SK-N-SH treated with all-trans-retinoic acid at 6 μM for 48 hours (cell line): ENCODE measurements at places on chromosomes 3 and 15.

GRCh38 chr15:39874890-39875549, 45.0 kb downstream of the GPR176 start:
- ATAC-seq: peak; percentile 74

DNA sequence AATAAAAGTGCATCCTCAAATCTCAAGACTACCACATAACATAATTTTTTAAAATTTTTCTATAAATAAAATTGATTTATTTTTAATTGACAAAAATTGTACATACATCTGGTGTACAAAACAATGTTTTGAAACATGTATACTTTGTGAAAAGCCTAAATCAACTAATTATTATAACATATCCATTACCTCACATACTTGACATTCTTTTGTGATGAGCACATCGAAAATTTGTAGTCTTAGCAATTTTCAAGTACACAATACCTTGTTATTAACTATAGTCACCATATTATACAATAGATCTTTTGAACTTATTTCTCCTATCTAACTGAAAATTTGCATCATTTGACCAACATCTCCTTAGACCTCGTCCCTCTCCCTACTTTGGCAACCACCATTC, 7.9 kb upstream of the WNT5A start:
- ATAC-seq: no peak

- ATAC-seq: no peak
Observed at GRCh38 chr15:67305506-67305905, 50.9 kb downstream of the IQCH start.

DNA sequence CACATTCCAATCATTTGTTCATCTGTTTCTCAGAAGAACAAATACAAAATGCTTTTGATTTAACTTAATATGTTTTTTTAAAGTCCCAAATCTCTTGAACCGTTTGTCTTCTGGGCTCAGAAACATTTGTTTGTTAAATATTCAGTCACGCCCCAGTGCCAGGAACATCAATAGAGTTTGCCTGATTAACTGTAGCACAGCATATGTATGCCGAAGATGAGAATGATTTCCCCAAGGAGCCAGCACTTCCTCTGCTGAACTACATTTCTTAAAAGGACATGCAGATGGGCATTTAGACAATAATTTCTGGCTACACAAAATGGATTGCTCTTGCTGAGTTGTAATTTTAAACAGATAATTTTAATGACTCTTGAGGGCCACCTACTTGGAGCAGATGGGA, 191.6 kb upstream of the FAM3D start:
- ATAC-seq: no peak

- no peak for ATAC-seq
Observed at GRCh38 chr3:166425900-166426611, 588.8 kb upstream of the BCHE start.

- ATAC-seq: peak; percentile 65
Observed at GRCh38 chr3:11168881-11169805, 14.8 kb downstream of the HRH1 start.

DNA sequence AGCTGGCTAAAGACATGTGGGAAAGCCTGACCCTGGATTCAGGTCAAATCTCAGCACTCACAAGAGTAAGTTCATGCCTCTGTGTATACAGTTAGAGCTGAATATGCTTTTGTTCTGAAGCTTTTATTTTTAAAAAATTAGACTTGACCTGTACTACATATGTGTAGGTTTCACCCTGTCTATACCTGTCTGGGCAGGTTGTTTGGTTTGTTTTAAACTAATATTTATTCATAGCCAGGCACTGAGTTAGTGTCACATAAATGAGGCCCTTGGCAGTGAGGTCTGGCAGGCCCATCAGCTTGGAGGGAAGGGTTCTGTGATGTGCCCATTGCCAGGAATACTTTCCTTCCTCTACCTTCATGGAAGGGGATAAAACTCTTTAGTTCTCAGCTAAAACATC, 1.9 kb downstream of the DNAJA4 start:
- ATAC-seq: no peak; the same call in 2 of the 3 replicates

DNA sequence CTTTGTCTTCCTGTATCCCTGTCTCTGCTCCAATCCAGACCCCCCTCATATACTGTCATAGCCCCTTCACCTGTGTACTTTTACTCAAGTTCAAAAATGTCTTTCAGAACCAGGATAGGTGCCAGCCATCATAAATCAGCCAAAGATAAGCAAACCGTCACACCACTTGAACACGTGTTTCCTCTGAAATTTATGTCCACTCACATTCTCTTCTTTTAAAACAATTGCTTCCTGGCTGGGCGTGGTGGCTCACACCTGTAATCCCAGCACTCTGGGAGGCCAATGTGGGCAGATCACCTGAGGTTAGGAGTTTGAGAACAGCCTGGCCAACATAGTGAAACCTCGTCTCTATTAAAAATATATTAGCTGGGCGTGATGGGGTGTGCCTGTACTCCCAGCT, 74.1 kb downstream of the IGF2BP2 start:
- no peak for ATAC-seq

DNA sequence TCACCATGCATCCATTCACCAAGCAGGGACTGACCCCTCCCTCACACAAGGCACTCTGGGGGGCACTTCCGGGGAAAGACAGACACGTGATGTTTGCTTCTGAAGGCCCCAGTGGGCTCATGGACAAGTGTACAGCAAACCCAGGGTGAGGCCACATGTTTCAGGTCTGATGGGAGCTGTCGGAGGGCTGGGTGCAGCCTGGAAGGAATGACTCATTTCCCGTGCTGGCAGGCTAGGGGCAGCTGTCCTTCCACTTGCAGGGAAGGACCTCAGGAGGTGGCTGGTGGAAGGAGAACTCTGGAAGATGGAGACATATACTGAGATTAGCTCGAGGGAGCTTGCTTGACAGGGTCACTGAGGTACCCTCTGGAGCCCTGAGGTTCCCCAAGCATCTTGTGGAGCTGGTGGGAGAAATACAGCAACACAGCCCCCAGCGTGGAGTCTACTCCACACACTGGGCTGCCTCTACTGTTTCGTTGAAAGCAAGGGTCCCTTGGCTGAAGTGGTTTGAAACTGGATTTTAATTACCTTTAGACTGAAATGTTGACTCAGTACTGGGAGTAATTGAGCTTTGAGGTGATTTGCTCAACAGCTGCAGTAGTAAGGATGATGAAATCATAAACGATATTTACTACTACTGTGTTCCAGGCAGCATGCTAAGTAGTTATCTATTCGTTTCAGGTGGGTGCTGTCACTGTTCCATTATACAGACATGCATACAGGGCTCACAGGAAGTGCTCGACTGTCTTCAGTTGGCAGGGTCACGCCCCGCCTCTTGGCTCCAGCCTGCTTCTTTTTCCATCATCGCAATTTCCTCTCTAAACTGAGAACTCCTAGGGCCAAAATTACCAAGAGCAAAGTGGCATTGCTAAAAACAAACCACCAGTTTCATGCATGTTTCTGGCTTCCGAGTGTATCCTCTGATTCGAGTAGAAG, 230.4 kb downstream of the ADAMTS17 start:
- no peak for ATAC-seq

GRCh38 chr15:92599394-92599970, 56.1 kb downstream of the FAM174B start:
- no peak for ATAC-seq
